ENCODE measurements at places on chromosomes 4 and X.
A peak's percentile ranks its signal among the peaks of the same experiment; 100 is the strongest.

GRCh38 chrX:11629593-11630211 is 36.0 kb downstream of the ARHGAP6 start:
- peak; percentile 2 for DNase-seq

DNA sequence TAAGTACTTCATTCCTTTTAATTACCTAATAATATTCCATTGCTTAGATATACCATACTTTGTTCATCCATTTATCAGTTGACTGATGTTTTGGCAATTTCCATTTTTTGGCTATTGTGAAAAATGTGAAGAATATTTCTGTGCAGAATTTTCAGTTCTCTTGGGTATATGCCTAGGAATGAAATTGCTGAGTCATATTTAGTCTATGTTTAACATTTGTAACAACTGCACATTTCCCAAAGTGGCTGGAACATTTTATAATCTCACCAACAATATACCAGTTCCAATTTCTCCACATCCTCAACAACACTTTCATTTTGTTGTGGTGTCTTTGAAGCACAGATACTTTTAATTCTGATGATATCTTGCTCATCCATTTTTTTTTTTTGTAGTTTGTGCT is 215.5 kb downstream of the PDGFC start:
- DNase-seq = peak; percentile 40

DNA sequence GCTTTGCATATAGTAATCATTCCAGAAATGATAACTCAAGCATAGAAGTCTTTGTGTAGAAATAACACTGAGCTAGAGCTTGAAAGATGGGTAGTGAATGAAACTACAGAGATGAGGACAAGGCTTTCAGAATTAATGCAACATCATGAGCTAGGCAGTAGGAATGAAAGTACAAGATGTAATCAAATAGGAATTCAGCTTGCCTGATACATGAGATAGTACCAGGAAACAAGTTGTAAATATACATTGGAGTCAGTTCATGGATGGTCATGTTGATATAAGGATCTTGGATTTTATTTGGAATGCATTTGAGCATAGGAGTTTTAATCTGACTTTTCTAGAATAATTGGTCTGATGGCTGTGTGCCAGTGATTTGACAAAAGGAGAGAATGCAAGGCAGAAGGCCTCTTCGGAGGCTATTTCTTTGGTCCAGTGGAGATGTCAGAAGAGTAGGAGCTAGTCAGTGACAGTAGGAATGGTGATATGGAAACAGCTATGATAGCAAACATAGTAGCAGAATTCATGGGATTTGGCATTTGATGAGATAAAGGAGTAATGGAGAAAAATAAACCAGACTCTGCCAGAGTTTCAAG is 206.4 kb upstream of the PACRGL start:
- DNase-seq = no peak

- DNase-seq = peak; percentile 76
Observed at GRCh38 chr4:158778156-158778711, 9.4 kb downstream of the FNIP2 start.

DNA sequence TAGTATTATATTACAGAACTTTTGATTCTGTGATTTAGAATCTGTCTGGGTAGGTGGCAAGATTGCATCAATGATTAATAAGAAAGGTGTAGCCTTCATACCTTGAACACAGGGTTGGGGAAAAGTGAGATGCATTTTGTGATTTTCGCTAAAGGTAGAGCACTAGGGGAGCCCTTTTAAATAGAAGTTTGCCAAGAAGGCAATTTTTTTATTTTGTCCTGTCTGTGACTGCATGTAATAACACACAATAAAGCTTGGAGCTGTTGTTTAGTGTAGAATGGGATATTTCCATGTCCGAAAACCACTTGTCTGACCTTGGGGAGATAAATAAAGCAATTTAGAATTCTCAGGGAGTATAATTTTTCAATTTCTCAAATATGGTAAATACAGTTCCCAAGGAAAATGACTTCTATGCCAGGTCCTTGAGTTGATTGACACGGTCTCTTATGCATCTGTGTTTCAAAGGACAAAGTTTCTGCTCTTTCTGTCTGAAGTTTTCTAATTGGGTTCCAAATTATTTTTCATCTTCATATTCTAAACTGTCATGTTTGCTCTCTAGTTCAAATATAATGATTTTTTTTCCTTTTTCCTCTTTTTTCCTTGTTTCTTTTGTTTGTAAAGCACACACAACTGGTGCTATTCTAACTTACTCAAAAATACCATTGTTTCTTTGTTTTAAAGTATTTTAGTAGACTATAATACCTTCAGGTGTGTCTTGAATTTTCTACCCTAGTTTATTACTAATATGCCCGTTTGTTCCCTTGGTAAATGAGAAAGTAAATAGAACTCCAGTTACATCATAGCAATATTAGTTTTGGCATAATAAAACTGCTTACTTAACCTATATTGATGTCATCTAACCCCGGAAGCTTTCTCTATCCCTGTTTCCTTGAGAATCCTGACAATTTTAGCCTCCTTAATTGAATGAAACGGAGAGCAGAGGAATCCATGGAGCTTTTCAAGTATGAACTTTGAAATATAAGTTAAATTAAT is 87.8 kb upstream of the BMPR1B start:
- DNase-seq = no peak

DNA sequence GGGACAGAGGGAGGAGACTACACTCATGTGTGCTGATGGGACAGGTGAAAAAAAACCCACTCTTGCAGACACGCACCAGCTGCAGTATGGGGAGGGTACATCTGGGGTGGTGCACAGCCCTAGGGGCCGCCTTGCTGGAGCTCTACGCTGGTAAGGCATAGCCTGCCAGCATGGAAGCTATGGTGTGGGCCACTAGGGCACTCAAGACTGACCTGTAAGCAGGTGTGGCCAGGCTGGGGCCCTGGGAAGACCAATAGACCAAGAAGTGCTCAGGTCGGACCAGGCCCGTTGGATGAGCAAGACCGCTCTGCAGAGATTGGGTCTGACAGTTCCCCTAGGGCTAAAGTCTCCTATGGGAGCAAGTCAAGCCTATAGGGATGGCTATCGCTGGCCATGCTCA is 314.8 kb downstream of the FAM47A start:
- DNase-seq = no peak

- no peak for DNase-seq
Observed at GRCh38 chr4:73375328-73375741, 28.8 kb upstream of the ALB start.

Measured in OCI-M1 (cell line).